HEK293T (cell line): ENCODE measurements at places on chromosomes 3 and 15.

DNA sequence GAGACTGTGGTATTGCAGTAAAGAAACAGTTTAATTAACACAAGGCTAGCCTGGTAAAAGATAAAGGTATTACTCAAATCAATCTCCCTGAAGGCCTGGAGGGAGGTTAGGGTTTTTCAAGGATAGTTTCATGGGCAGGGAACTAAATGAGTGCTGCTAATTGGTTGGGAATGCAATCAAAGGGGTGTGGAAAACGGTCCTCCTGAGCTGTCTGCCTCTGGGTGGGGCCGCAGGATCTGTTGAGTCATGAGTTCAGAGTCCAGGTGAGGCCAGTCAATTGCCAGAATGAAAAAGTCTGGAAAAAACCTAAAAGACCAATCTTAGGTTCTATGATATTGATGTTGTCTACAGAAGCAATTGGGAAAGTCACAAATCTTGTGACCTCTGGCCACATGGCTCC, 293.2 kb downstream of the MCTP2 start:
- no peak for DNase-seq

GRCh38 chr3:141248064-141248463, 16.4 kb downstream of the PXYLP1 start:
- no peak for DNase-seq

- DNase-seq, result no peak
These were observed 58.1 kb downstream of the PDIA5 start for GRCh38 chr3:123124971-123125370.

- DNase-seq, result no peak
These were observed 35.9 kb downstream of the NR1I2 start for GRCh38 chr3:119817583-119818363.

GRCh38 chr15:89803941-89804800, 10.5 kb downstream of the ANPEP start:
- no peak for DNase-seq

- no peak for DNase-seq
These were observed 166.1 kb downstream of the ZNF621 start for GRCh38 chr3:40690749-40691451.

DNA sequence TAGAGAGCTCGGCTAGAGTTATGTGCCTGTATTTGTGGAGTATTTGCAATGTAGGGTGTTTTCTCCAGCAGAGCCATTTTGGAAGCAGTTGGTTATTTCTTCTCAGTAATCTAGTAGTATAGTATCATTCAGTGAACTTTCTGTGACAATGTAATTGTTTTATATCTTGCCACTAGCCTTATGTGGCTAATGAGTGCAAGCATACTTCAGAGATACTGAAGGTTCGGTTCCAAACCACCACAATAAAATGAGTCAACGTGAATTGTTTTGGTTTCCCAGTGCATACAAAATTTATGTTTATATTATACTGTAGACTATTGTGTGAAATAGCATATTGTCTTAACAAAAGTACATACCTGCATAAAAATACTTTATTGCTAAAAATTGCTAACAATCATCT, 286.9 kb upstream of the TBL1XR1 start:
- DNase-seq, result no peak

DNA sequence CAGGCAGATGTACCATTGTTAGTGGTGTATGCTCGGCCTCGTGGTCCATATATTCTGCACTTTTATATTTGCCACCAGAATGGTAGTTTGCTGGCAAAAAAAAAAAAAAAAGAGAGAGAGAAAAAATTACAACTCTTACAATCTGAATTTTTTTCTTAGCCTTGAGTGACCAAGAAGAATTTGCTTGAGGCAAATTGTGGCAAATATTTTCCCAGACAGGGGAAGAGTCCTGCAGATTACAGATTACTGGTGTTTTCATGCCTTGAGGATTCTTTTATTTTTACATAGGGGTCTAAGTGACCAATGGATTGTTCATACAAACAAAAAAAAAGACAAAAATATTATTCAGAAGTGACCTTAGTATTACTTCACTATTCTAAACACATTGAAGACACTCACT, 283.3 kb downstream of the BBX start:
- no peak for DNase-seq

- peak; percentile 69 for DNase-seq
These were observed 17.2 kb upstream of the TIMP4 start for GRCh38 chr3:12175844-12176453.

DNA sequence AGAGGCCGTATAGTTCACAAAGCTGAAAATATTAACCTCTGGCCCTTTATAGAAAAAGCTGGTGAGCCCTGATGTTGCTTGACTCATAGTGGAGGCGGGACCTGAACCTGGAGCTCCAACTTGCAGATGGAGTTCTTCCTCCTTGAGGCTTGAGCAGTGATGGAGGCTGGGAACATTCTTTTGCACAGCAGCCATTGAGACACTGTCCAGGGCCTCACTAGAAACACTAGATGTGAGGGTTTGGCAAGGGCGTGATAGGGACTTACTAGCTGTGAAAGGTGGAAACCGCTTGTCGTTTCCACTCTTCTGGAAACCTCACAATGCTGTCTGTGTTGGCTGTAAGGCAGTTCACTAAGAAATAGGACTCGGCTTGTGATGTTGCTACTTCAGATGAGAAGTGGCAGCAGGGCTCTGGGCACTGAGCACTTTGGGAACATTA, 12.5 kb downstream of the SMAD6 start:
- DNase-seq, result no peak

GRCh38 chr3:20683910-20684309, 497.9 kb upstream of the SGO1 start:
- DNase-seq, result no peak

DNA sequence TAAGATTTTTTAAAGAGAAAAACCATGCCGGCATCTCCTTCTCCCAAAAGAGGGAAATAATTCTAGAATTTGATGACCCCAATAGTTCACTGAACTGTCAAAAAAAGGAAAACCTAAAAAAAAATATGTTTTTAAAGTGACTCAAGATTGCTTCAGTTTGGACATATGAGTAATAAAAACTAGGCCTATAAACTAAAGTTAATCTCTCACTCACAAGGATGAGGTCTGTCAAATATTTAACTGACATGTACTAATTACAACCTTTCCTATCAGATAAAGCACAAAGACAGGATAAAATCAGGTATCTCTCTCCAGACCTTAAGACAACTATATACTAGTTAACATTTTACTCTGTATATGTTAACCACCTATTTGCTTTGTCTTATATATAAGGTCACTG, 231.9 kb downstream of the NSUN3 start:
- DNase-seq, result no peak

DNA sequence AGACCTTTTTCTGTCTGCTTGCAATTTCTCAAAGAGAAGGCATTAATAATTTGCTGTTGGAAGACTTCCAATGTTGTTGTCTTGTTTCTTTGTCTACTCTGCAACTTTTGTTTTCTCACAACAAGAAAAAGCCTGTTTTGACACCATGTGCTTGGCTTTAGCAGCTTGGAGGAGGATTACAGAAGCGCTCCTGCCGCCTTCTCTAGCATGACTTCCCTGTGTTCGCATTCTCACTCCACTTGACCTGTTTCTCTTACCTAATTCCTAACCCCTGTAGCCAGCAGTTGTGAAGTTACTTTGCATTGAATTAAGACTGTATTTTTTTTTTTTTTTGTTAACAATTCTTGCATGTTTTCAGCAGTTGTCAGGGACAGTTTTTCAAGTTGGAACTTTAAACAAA, 235.3 kb upstream of the GOLIM4 start:
- DNase-seq, result no peak

DNA sequence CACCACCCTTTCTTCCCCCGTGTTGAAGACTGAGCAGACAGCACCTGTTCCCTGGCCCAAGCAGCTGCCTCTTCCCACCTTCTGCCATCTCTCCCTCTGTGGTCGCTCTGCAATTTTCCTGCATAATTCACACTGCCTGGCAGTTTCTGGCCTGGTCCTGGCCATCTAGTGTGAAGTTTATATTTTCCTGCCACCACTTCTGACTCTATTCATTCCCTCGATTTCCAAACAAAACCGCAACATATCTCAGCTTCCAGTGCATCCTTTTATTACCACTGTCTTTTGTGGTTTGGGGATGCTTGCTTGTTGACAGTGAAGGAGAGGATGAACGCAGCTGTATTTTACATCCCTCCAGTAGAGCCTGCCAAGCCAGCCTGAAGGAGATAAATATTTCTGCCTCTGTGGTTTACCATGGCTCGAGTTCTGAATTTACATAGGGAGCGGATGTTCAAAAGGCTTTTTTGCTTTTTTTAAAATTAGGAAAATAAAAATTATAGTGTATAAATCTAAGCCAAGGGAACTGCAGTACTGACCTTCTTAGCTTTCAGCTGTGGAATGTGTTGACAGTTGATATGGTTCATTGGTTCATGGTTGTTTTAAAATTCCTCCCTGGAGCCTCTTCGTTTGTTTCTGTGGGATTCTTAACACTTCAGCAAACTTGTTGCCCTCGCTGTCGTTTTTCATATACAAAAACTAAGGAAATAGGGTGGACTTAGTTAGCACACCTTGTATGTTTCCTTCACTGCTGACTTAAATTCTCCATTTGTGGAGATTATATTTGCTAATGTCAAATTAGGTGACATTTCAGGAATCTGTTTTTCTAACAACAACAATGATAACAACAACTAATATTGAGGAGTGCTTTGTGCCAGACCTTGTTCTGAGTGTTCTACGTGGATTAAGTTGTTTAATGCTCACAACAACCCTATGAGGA, 250.5 kb downstream of the ADAMTSL3 start:
- no peak for DNase-seq

DNA sequence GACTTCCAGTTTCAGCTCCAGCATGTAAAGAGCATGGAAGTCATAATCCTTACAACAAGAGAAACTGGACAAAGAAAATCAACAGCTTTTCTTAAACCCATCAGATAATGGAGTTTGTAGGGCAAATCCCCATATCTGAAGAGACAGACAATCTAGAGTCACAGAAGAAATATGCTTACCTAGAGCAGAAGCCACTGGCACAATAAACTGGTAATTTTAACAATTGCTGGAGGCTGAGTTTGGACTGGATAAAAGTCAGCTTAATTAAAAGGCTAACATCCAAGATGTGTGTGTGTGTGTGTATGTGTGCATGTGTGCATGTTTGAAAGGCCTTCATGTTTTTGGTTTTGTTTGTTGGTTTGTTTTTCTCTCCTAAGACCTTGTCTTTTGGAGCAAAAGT, 50.6 kb downstream of the TM4SF18 start:
- no peak for DNase-seq
